Spinal cord (tissue), 10 donors: ENCODE measurements at places on chromosomes 12 and 14. TPM values are rescaled to one million over a fixed set of nuclear protein-coding genes. Genes with fewer than 3 reads are reported as not detected.

The ATL1 gene
- 24.7 TPM for total RNA-seq

The ABCC9 gene
- 41.8 TPM for total RNA-seq

The NINJ2 gene
- total RNA-seq: 6.0 TPM

The SLCO1B3 gene
- total RNA-seq: 2.9 TPM

The RNASE3 gene
- 3.7 TPM for total RNA-seq

The IRF2BPL gene
- total RNA-seq: 41.3 TPM

The VEZT gene
- 164 TPM for total RNA-seq

The C3AR1 gene
- total RNA-seq: 6.0 TPM

The NANOG gene
- total RNA-seq: 0.20 TPM

The TSPAN11 gene
- 12.7 TPM for total RNA-seq
